ENCODE measurements at places on chromosomes 13 and 19. TPM values are rescaled to one million over a fixed set of nuclear protein-coding genes. Genes with fewer than 3 reads are reported as not detected.

GRCh38 chr19:48644839-48645619, 958 bp downstream of the CA11 start:
- DNase-seq: peak; percentile 90

- no peak for DNase-seq
Measured at GRCh38 chr19:3409346-3410064, 43.1 kb downstream of the NFIC start.

ZSCAN1 gene
- total RNA-seq: 4.1 TPM

DUS3L gene
- 27.6 TPM for total RNA-seq

DNA sequence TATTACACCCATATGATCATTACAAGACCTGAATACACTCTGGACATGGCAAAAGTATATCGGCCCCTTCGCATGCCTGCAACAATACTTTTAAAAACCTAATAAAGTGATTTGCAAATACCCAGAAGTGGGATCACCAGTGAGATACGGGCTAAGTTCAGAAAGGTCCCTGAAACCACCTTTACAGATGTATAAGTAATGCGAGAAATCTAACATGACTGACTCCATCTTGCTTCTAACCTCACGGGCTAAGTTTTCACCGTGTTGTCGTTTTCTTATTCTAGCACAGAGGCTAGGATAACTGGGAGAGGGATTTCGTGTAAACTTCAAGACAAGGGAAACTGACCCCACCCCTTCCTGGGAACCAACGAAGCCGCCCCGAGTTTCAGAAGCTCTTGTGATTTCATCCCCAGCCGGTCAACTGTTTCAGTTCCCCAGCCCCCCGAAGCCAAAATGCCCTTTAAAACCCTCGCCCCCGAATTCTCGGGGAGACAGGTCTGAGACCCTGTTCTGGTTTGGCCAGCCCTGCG, 703 bp downstream of the NEK3 start:
- DNase-seq: no peak
